ENCODE measurements at places on chromosomes 3 and 15.
A peak's percentile ranks its signal among the peaks of the same experiment; 100 is the strongest.

GRCh38 chr15:40045572-40046217, 6.7 kb upstream of the SRP14 start:
- no peak for DNase-seq

GRCh38 chr15:89575656-89576416, 567 bp downstream of the TICRR start:
- DNase-seq, result no peak

DNA sequence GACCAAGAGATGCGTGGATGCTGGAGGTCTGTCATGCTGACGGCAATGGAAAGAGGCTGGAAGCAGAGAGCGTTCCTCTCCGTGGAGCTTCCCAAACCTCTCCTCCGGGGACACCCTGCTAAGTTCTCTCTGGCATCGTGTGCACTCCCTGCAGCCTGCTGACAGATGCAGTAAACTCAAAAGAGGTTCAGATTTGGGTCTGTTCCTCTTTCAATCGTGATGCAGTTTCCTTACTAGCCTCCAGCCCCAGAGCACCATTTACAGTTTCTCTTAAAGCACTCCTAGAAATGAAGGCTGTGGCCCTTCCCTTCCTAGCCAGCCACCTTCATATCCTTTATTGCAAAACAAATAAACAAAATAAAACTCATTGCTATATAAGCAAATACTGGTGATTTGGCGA, 47.3 kb upstream of the LRRC58 start:
- no peak for DNase-seq

GRCh38 chr3:12399226-12399625, 85.1 kb upstream of the TSEN2 start:
- DNase-seq, result no peak

DNA sequence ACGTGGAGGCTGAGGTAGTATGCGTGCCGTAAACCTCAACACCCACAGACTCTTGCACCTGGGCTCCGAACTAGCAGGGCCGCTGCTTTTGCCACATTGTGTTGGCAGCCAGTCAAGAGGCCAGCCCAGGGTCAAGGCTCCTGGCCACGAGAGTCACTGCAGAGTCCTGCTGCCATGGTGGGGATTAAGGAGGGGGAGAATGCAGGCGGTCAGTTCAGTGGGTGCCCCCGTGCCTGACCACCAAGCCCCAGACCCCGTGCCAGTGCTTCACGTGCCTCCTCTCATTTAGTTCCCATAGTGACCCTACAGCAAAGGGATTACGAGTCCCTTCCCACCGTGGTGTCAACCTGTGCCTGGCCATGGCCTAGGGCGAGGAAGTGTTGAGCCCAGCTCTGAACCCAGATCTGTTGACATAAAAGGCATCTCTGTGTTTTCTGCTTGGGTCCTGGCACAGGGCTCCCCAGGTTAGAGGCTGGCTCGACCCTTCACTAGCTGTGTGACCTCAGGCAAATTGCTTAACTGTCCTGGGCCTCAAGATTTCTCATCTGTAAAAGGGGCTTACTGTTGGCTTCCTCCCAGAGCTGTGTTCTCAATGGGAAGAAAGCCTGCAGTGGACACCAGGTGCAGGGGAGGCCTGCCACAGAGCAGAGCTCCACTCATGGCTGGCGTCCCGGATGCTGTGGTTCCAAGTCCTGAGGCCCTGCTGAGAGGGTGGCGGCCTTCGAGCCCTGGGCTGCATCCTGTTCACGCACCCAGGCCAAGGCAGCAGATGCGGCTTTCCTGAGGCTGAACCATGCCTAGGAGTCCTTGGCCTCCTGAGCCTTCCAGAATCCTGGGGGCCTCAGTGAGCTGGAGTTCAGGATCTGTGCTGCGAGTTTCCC, 32.8 kb downstream of the FBLN2 start:
- DNase-seq, result no peak

GRCh38 chr15:47756872-47757271, 39.6 kb downstream of the SEMA6D start:
- no peak for DNase-seq

GRCh38 chr15:68209735-68210408, 4.7 kb upstream of the CALML4 start:
- no peak for DNase-seq

DNA sequence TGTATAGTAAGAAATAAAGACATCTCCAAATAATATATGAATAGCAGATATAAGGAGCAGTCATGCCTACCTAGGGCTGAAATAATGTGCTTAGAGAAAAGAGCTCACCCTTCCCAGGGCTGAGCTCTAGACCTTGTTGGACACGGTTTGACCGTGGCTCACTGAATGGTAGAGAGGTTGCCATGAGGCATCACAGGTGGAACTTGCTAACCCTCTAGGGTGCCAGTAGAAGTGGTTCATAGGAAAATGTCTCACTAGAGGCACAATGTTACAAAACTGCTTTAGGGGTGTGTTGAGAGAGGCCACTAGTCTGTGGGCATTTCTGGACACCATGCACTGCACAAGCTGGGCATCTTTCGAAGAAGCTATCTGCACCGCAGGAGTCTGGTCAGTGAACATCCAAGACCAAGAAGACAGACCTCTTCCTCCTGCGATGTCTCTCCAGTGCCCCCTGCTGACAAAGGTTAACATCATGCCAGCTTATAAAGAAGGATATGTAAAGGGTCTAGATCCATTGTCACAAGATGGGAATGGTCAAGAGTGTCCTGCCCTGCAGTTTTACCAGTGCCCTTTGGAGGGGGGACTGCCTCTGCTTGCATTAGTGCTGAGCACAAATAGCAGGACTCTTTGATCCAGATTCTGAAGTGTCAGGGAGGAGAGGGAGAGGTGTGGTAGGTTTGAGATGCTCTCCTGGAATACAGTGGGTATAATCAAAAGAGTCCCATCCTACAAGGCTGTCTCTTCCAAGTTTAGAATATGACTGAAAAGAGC, 266.8 kb downstream of the ZNF385D start:
- no peak for DNase-seq

GRCh38 chr15:98845138-98845884, 162.3 kb downstream of the PGPEP1L start:
- DNase-seq, result no peak

DNA sequence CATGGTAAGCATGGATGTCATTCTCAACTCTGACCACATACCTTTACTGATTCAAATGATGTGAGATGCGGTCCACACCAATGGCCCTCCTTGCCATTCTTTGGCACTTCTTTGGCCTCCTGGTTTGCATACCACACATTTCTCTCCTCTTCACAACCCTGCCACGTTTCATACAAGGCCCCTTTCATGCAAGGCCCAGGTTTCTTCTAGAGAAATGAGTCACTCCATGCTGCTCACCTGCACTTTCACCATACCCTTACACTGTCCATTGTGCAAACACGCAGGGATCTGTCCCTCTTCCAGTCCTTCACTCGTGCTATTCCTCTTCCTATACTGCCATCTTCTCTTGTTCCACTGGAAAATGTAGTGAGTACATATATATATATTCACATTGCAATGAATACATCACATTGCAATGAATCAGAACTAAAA, 24.4 kb upstream of the SLC24A5 start:
- DNase-seq, result no peak

DNA sequence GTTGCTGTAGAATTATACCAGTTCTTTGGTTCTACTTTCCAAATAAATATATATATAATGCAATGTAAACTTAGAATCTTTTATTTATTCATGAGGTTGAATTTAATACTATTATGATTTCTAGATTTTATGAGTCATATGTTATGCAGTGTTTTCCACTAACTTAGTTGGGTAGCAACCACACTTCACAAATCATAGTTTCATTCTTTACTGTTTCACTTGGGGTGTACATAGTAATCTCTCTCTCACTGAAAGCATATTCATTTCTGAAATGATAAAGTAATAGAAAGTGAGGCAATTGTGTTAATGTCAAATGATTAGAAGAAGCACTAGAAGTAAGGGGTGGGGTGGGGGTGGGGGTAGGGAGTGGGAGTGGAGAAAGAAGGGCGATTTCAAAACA, 52.6 kb downstream of the IQCH start:
- no peak for DNase-seq

DNA sequence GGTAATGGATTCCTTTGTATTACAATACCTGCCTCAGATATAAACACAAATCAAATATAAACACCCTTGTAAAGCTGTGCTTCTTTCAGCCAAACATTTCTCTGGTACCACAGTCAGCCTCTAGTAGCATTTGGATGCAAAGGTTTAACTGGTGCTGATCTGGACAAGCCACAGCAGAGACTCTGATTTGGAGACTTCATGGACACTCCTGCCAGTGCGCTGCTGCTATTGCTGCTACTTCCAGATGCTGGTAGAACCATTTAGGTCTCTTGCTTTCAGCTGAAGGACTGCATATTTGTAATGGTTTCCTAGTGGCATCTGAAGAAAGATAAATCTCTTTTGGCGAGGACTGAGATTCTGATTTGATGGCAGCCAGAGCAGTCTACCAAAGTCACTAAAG, 36.9 kb downstream of the NCK1 start:
- DNase-seq, result no peak

DNA sequence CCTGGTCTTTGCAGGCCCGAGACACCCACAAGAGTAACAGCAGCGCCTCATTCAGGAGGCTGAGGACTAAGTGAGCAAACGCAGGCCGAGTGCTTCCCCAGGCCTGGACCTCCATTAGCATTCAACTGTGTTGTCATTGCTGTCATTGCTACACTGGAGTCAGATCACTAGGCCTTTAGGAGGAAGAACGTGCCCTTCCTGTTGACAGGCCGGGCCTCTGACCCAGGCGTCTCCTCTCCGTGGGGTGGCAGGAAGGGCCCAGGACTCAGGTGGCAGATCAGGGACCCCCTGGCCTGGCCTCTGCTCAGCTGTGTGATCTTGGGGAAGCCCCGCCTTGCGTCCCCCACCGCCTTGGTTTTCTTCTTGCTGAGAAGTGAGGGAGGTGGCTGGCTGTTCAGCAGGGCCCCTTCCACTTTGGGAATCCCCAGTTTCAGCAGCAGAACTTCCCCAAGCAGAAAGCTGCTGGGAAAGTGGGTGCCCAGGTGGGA, 19.1 kb downstream of the ZDHHC19 start:
- peak; percentile 34 for DNase-seq

DNA sequence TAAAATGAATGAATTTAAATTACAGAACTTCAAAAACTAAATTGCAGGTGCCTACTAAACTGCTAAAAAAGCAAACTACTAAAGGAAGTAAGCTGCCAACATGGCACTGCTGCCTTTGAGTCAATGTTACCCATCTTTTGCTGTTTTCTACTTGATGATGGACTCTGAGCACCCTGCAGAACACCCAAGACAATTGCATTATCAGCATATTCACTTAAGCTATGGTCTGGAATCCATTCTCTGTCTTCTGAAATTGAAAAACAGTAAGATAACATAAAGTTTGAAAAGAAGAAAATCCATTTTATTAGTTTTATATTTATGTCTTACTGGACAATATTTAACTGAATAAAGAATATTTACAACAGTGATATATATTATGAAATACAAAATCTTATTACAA, 91.4 kb downstream of the ZBBX start:
- no peak for DNase-seq

DNA sequence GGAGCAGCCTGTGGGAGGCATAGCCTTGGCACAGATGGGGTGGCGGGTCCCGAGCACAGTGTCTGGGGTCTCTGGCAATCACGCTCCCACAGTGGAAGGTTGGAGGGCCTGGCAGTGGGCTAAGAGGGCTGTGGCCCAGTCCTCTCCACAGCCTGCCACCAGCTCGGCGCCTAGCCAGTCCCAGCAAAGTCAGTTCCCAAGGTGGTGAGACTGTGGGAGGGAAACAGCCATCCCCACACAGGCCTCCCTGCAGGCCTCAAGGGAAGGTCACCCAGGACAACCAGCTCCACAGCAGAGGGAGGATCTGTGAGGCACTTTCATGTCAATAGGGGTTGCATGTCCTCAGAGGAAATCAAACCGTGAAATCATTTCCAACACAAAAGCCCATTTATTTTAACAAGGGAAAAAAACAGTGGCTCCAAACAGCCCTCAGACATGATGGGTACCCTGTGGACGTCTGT, 27.6 kb upstream of the LIMD1 start:
- DNase-seq, result no peak

DNA sequence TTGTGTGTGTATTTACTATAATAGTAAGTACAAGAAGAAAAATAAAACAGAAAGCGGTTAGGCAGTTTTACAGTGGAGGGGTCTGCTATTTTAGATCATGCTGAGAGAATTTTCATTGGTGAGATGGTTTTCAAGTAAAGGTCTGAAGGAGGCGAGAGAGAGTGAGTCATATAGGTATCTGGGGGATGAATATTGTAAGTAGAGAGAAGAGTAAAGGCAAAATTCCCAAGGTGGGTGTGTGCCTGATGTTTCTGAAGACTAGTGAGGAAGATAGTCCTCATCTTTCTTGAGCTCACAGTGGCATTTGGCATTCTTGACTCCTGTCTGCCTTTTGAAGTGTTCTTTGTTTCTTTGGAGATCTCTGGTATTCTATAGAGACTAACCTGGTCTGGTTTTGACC, 38.6 kb downstream of the CRYBG3 start:
- DNase-seq, result no peak

DNA sequence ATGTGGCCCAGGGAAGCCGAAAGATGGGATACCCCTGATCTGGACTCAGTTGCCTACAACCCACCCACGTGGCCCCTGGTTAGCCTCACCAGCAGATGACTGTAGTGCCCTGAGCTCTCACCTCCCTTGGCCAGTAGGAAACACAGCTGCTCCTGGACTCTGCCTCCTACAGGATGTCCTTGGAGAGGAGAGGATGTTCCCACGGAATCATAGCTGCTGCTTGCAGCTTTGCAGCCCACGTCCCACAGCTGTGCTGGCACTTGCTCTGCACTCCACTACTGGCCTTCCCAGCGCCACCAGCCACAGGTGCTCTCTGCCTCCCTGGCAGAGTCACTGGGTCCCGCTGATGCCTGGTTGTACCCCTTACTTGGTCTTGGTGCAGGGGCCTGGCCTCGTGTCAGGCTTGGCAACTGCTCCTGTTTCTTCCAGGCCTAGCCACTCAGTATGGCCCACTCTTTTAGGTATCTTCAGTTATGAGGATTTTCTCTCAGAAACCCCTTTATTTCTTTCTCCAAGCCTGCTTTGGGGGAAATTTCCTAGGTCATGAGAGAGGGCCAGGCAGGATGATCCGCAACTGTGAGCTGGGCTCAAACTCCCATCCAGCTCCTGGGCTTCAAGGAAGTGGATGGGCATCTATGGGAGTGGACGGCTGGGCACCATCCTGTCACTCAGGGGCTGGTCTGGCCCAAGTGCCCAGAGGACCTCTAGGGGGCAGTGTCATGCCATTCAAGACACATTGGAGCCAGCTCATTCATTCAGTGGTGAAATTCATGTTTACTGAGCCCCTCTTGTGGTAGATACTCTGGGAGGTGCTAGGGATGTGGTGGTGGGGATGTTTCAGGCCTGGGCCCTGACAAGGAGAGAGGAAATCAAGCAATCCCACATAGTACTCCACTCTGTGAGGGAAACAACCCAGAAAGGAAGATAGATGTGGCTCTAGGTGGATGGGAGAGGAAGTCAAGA, 16.2 kb upstream of the VILL start:
- DNase-seq, result peak; percentile 61

DNA sequence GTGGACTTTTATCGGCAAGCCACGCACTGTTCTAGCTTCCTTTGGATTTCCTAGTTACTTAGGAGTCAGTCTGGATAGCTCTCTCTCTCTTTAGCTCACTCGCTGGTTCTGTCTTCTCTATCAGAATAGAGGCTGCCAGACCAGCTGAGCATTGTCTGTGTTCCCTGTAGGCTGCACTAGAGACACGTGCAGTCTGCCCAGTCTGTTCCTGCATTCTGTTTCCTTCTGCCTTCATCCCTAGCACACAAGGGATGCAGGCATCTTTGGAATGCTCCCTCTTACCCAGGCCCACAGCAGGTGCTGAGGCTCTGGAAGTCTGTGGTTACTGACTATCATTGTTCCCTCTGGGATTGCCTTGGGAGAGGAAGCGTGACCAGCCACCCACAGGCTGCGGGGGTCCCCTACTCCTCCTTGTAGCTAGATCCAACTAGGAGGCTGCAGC, 322.8 kb downstream of the ZNF621 start:
- DNase-seq, result no peak

- DNase-seq, result no peak
These were observed 20.7 kb downstream of the CCDC12 start for GRCh38 chr3:46955801-46956259.

Data from activated CD4-positive, alpha-beta T cell treated with anti-CD3 and anti-CD28 coated beads, Interleukin-2, amount 50 U/mL, for 4 hours (primary cell).